Motor neuron (in vitro differentiated cells): ENCODE measurements at places on chromosomes 16 and 17. TPM values are rescaled to one million over a fixed set of nuclear protein-coding genes. Genes with fewer than 3 reads are reported as not detected.

RMI2 gene
- 7.6 and 7.7 TPM in 2 replicates for total RNA-seq

CCR7 gene
- 1.4 and 1.6 TPM in 2 replicates for total RNA-seq

FOXN1 gene
- total RNA-seq, result 0.30 and 0.73 TPM in 2 replicates

DCTN5 gene
- total RNA-seq, result 44.4 and 47.0 TPM in 2 replicates

RNF112 gene
- 0.23 and 0.35 TPM in 2 replicates for total RNA-seq

NOG gene
- total RNA-seq, result 4.9 and 17.4 TPM in 2 replicates

NPIPA2 gene
- total RNA-seq, result 2.7 and 3.5 TPM in 2 replicates

HSPB9 gene
- total RNA-seq, result 0.83 and 0.84 TPM in 2 replicates

DCAKD gene
- 14.4 and 15.5 TPM in 2 replicates for total RNA-seq

OMG gene
- 1.9 and 2.8 TPM in 2 replicates for total RNA-seq

CD300LB gene
- 0.08 and 0.09 TPM in 2 replicates for total RNA-seq
